ENCODE measurements at places on chromosomes 16 and 17. TPM values are rescaled to one million over a fixed set of nuclear protein-coding genes. Genes with fewer than 3 reads are reported as not detected.

The SLC12A3 gene
- not detected for total RNA-seq

- no peaks in the 10 kb centered on the region for H3K27me3 ChIP-seq
- no peaks in the 10 kb centered on the region for H3K4me1 ChIP-seq
- H3K4me3 ChIP-seq = no peak overlapping the region
- no peak for DNase-seq
- no peak overlapping the region for H3K27ac ChIP-seq
These were observed 21.9 kb upstream of the MAPK3 start for GRCh38 chr16:30144917-30145316.

DNA sequence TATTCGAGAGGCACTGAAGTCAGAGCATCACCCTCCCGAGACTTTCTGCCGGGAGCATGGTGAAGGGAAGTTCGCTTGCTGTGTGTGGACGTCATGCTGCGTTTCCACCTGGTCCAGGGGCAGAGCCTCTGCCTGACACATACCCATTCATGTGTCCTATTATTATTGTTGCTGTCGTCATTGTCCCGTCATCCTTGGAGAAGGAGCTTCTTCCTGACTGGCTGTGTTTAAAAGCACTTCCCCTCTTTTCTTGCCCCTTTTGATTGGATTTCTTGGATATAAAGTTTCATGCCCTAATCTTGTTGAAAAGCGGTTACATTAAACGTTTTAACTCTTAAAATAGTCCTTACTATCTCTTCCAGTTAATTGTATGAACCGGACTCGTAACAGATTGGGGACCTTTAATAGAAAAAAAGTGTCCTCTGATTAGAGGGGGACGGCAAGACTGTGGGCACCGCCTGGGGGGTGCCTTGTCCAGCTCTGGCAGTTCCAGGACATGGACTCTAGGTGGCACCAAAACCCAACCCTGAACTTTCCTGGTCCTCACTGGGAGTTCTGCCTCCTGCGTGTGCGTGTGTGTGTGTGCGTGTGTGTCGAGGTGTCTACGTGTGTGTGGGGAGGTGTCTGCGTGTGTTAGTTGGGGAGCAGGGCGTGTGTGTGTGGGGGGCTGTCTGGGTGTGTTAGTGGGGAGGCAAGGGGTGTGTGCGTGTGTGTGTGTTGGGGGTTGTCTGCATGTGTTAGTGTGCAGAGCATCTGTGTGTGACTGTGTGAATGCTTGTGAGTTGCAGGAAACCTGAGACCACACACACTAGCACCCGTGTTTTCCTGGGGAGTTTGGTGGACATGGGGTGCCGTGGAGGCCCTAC, 133.3 kb upstream of the CIBAR2 start:
- H3K4me3 ChIP-seq = no peak overlapping the region
- no peaks in the 10 kb centered on the region for H3K36me3 ChIP-seq
- H3K27ac ChIP-seq = no peak overlapping the region
- no peaks in the 10 kb centered on the region for H3K4me1 ChIP-seq
- DNase-seq = peak; percentile 68

DNA sequence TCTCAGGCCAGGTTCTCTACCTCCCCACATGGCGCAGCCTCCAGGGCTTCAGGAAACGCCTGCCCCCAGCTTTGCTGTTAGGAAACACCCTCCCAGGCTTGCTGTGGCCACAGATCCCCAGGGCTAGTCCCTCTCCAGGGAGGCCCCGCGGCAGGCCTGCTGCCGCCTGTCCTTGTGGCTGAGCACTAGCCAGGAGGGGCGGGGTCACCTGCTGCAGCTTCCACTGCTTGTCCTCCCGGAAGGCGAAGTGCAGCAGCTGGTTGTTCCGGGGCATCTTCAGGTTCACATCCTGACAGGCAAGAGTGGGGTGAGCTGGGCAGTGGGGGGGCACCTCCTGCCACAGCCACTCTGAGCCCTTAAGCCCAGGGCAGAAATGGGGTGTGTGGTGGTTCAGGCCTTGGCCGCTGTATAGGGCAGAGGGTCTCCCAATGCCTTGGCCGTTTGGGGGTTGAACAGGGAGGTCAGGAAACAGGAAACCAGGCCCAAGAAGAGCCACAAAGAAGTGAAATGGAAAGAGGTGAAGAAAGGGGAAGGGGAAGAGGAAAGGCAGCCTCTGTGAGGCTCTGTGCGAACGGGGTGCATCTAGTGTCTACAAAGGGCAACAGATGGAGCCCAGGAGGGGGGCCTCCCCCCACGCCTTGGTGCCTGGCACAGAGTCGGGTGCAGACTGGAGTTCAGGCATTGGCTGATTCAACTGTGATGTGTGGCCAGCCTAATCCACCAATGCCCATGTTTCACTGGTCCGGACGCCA, 2.0 kb downstream of the ROGDI start:
- no peak overlapping the region for H3K27ac ChIP-seq
- H3K4me3 ChIP-seq = no peak overlapping the region
- H3K36me3 ChIP-seq = peaks cover 43% of the 10 kb centered on the region
- DNase-seq = peak; percentile 61
- H3K4me1 ChIP-seq = peaks cover 12% of the 10 kb centered on the region
- no peaks in the 10 kb centered on the region for H3K27me3 ChIP-seq

DNA sequence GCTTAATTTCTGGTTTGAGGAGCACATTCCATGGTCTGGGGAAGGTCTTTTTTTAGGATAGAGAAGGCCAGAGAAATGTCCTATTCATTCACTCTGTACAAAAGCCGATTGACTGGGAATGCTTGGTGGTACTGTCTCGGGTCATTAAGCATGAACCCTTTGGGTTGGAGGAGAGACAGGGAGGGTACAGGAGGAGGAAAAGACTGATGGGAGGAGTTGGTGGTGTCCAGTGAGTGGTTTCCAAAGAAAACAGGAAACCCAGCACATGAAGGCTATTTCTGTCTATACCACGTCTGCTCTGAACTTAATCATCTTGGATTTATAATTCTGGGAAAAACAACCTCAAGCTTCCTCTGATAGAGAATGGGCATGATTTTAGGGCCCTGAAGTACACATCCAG, 111.9 kb downstream of the XYLT1 start:
- H3K27me3 ChIP-seq = no peaks in the 10 kb centered on the region
- no peaks in the 10 kb centered on the region for H3K36me3 ChIP-seq
- H3K27ac ChIP-seq = no peak overlapping the region
- DNase-seq = no peak

DNA sequence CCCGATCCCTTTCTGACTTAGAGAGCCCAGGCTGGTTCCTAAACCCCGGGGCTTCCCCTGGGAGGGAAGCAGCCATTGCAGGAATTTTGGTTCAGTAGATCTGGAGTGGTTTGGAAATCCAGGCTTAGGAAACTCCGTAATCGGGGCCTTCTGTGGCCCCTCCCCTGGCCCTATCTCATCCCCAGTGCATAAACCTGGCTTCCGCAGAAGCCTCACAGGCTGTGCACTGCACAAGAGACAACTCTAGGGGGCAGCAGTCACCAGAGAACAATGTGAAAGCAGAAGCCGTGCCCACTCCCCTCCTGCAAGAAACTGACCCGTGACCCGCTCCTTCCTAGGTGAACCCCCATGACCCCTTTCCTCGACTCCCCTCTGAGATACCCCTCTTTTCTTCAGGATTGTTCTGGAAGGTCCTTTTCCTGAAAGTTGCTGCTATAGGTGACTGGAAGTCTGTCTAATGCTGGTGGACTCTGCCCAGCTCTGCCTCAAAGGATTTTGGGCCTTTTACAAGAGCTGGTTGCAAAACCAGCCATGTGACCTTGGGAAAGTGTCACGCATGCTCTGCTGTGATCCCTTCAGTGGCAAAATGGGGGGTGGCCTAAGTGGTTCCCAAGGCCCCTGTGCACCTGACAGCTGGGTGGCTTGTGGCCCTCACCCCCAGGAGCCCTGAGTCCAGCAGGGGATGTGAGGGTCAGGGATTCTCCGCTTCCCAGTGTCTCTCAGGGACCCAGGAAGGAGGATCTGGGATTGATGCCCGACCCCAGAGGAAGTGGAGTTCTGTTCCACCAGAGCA, 14.4 kb downstream of the GUCY2D start:
- H3K27ac ChIP-seq = no peak overlapping the region
- no peak for DNase-seq
- H3K27me3 ChIP-seq = peaks cover 14% of the 10 kb centered on the region
- peaks cover 19% of the 10 kb centered on the region for H3K4me1 ChIP-seq

- no peak overlapping the region for H3K27ac ChIP-seq
- H3K4me1 ChIP-seq = peaks cover 9% of the 10 kb centered on the region
- no peak overlapping the region for H3K4me3 ChIP-seq
- no peak for DNase-seq
These were observed 37.5 kb downstream of the WWP2 start for GRCh38 chr16:69799611-69800031.

DNA sequence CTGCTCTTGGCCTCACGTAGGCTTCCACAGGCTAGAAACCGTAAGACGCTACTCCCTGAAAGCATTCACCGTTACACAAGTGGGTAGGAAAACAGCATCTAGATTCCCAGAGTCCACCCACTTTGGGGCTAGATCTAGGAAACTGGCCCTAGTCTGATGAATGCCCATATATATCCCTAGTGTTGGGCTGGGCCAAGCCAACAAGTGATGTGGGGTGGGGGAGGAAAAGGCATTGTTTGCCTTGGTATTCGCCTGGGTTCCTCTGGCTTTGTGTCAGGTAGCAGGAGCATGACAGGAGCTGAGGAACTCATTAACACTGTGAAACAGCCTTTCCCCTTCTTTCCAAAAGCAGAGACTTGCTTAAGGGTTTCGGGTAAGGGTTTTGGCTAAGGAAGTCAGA, 112.4 kb downstream of the SMG6 start:
- H3K4me3 ChIP-seq = no peak overlapping the region
- DNase-seq = no peak
- peak overlapping the region; percentile 71 for H3K27ac ChIP-seq
- peaks cover 42% of the 10 kb centered on the region for H3K4me1 ChIP-seq
- peaks cover 18% of the 10 kb centered on the region for H3K36me3 ChIP-seq
- no peaks in the 10 kb centered on the region for H3K27me3 ChIP-seq

DNA sequence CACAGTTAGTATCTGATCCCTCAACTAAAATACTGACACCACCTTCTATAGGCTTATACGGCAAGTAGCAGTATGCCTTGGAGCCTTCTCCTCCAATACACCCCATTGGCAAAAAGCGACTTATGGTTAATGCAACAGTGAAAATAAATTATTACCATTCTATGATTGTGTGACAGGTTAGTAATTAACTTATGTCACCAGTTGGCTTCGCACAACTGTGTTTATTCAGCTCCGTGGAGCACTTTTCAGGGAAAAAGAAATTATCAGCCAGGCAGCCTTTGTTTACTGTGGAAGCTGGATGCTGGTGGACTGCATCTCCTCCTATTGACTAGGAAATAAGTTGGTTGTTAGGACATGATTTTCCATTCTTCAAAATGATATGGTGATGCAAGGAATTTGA, 833.8 kb upstream of the RBFOX1 start:
- no peak overlapping the region for H3K4me3 ChIP-seq
- no peaks in the 10 kb centered on the region for H3K27me3 ChIP-seq
- H3K4me1 ChIP-seq = no peaks in the 10 kb centered on the region
- H3K36me3 ChIP-seq = no peaks in the 10 kb centered on the region

GRCh38 chr16:84138824-84139627, 6.0 kb downstream of the HSDL1 start:
- peak overlapping the region; percentile 51 for H3K27ac ChIP-seq
- no peaks in the 10 kb centered on the region for H3K27me3 ChIP-seq
- peaks cover 2% of the 10 kb centered on the region for H3K4me1 ChIP-seq
- DNase-seq = peak; percentile 24
- H3K36me3 ChIP-seq = no peaks in the 10 kb centered on the region

DNA sequence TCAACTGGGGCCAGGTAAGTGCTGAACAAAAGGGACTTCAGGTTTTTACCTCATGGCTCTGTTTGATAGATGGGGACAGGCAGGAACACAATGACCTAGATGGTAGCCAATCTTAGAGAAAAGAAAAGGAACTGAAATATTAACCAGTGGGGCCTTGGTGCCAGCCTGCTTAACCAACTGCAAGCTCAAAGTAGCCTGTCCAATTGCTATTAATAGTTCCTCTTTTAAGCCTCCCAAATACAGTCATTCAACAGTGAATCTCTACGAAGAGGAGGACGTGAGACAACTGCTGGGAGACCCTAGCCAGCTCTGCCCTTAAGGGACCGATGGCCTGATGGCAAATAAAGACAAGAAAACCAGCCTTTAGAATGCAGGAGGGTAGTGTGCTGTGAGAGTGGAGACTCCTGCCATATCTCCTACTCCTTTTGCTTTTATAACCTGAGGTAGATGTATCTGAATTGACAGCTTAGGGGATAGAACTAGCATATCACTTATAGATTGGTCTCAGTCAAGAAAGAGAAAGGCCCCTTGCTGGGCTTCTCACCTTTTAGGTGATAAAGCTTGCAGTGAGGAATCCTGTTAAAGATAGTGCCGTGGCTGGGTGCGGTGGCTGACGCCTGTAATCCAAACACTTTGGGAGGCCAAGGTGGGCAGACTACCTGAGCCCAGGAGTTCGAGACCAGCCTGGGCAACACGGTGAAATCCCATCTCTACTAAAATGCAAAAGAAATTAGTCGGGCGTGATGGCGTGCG, 28.3 kb downstream of the ARSG start:
- DNase-seq = no peak
- no peaks in the 10 kb centered on the region for H3K27me3 ChIP-seq
- H3K36me3 ChIP-seq = no peaks in the 10 kb centered on the region
- no peak overlapping the region for H3K27ac ChIP-seq
- H3K4me1 ChIP-seq = no peaks in the 10 kb centered on the region
- H3K4me3 ChIP-seq = no peak overlapping the region

DNA sequence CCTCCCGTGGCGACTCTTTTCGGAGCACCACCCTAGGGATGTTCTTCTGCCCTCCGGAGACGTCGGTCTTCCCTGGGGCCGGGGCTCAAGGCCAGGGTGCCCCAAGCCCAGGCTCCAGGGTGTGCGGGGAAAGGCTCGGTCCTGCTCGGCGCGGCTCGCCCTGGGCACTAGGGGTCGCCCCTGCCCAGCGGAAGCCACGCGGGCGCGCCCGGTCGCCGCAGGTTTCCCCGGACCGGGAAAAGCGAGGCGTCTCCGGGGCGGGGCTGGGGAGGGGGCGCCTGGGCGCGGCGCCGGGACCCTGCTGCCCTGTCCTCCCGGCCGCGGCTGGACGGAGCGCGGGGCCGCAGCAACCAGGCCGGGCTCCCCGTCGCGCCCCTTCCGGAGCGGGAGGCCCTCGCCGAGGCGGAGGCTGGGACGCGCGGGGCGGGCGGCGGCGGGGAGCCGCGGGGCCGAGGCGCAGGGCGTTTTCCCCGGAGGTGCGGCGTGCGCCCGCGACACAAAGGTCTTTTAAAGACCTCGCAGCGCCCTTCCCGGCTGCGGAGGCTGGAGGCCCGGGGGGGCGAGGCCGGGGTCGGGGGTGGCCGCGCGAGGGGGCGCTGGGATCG, 76.4 kb downstream of the MRC2 start:
- peak overlapping the region; percentile 81 for H3K27ac ChIP-seq
- peak; percentile 79 for DNase-seq
- H3K36me3 ChIP-seq = no peaks in the 10 kb centered on the region
- H3K4me3 ChIP-seq = peak overlapping the region; percentile 67
- peaks cover 26% of the 10 kb centered on the region for H3K4me1 ChIP-seq

GRCh38 chr17:82648742-82649331, 593 bp upstream of the WDR45B start:
- no peak overlapping the region for H3K4me3 ChIP-seq
- no peaks in the 10 kb centered on the region for H3K27me3 ChIP-seq
- peaks cover 34% of the 10 kb centered on the region for H3K4me1 ChIP-seq
- H3K36me3 ChIP-seq = no peaks in the 10 kb centered on the region
- peak; percentile 66 for DNase-seq
